ENCODE measurements at places on chromosomes 5 and 9.

GRCh38 chr5:173778784-173779304 is 109.3 kb upstream of the CPEB4 start:
- DNase-seq: no peak

DNA sequence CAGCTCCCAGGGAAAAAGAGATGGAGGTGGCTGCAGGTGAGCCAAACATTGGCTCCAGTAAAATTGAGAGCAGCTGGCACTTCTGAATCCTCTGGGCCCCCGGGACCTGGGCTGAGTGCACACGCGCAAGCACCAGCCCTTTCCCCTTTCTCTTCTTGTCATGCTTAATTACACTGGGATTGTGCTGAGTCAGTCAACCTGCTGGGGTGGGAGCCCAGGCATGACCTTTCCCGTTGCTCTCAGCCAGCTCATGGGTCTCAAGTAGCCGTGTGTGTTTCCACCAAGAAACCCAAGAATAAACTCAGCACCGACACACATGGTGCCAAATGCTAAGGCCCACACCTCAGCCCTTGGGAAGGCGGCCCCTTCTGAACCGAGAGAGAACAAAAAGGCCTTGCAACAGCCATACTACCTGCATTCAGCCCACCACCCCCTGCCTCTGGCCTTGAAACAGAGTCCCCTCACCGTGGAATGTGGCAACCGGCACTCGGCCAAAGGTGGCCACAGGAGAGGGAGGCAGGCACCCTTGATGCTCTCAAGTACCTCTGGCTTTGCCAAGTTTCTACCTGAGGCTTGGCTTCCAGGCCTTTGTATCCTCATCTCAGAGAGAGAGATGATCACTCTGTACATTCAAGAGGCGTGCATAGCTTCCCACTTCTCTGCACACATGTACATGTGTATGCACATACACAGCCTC is 28.1 kb downstream of the SLIT3 start:
- no peak for DNase-seq

DNA sequence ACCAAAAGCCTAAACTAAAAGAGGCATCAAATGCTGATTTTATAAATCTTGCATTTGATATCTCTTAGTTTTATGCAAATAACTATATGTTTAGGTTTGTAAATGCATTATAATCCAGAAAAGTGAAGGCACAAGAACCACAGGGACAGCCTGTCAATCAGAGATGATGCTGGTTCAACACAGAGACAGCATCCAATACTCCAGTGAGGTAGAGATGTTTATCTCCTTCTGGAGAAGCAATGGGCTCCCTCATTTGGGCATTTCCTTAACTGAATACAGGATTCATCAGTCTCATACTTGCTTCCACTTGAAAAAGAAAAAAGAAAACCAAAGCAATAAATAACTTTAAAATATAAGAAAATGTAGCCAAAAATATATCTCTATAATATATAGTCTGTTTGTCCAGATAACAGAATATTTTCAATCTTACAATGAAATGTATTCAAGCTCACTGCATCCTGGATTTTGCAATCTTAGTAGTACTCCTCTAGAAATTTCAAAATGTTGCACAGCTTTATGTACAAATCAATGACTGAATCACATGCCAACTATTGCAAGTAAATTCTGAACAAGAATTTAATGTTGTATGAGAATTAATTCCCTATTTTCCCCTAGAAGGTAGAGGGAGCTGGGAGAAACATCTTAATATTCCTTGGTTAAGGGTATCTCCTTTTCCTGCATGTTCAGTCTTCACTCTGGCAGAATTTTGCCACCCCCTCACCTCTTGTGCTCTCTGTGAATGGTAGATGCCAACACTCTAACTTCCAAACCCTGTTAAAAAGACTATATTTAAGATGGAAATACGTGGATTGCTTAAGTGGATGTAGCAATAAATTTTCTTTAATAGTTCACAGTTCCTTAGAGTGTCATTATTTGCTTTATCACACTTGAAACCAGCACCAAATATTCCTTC is 191.1 kb upstream of the GAS1 start:
- no peak for DNase-seq

DNA sequence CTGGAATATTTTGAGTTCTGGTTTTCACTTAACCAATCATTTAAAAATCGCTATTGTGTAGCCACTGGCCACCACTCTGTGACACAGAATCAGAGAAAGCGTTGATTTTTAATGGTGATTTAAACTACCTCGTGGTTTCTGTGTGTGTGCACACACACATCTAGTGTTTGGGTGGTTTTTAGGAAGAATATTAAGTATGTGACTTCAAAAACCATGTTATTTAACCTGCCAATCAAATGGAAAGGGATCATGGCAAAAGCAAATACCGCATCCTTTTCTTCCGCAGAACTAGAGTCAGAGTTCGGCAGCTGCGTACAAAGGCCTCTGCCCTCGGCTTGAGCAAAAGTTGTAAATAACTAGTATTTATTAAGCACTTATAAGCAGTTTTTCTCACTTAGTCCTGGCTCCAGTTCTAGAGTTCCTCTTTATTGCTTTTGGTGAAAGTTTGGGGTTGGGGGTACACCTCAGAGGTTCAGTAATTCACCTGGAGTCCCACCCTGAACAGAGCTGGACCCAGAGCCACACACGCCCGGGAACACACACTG is 40.6 kb downstream of the HABP4 start:
- no peak for DNase-seq

DNA sequence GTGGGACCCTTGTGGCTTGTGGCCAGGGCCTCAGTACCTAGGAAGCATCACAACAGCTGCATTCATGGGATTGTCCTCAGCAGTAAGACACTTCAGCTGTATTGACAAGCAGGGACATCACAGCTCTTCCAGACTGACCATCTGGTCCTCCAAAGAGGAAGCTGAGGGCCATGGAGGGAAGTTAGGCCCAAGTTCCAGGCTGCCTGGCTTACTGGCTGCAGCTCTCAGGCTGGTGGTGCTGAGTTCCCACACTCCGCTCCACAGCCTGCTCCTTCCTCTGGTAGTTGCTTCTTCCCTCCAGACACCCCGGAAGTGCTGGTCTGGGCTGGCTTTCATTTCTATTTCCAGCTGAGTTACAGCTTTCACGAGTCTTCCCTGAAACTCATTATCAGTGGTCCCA is 5.7 kb upstream of the STING1 start:
- no peak for DNase-seq

DNA sequence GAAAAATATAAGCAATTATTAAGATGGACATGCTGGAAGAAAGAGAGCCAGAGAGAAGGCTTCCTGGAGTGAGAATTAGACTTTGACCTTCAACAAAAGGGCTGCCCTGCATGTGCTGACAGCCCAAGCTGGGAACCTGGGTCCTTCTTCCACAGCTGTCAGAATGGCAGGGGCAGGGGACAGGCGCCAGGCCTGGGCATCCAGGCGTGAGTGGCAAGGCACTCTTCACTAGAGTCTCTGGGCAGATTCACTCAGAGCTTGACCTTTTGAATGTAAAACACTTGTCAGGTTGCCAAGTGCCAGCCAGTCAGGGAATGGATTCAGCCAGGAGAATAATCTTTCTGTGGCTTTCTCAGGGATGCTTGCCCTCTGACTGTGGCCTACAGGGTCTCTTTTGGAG is 119.1 kb upstream of the CLINT1 start:
- DNase-seq: no peak

DNA sequence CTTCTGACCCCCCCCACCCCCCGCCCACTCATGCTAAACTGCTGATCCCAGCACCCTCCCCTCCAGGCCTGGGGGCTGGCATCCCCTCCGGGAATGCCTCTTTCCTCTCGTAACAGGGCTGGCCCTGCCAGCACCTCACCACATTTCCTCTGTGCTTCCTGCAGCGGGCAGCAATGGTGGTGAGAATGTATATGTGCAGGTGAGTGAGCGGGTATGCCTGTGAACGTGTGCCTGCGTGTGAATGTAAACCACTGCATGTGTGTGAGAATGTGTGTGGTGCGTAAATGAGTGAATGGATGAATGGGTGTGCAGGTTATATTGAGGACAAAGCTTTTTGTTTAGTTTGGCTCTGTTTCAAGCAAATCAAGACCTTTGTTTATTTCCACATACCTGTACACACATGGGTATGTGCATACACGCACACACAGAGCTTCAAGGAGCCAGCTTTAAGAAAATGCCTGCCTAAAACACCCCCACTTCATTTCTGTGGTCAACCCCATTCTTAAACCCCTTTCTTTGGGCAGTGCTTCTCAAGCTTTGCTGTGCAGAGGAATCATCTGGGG is 95.7 kb upstream of the SHB start:
- no peak for DNase-seq

GRCh38 chr9:17578911-17579793 is at the start of gene SH3GL2:
Gene SH3GL2 (plus strand): TSS chr9:17579066.
- peak; percentile 8 for DNase-seq

Data from fibroblast of skin of abdomen (primary cell).